RWPE1 (cell line): ENCODE measurements at places on chromosomes 7 and 10.

GRCh38 chr10:129951101-129951969, 12.7 kb downstream of the EBF3 start:
- no peak for DNase-seq

DNA sequence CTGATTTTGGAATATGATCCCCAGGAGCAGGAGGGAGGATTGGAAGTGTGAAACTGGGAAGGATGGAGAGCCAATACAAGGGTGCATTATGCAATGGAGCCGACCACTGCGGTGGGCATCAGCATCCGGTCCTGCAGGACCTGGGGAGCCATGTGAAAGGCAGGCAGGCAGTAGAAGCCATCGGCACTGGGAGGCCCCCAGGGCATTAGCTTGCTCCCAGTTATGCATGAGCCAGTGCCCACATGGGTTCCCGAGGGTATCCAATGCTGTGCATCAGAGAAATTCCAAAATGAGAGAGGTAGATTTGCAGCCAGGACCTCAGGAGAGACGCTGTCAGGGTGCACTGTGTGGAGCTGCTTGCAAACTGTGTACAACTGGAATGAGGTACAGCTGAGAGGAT, 8.7 kb upstream of the KCP start:
- DNase-seq, result no peak

DNA sequence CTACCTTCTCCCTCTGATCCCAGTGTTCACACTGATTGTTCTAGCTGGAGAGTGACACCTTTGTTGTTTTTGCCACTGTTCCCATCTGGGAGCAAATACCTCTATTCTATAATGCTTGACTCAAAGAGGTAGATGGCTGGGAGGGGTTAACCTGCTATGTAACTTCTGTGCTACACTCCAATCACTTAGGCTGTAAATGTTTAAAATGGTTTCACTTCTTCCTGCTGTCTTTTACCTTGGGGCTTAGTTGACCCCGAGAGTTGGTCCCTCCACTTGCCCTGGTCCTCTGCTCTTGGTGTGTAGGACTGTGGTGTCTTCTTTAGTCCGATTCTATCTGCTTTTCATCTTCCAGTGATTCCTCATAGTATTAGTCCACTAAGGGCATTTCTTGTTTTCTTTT, 22.3 kb downstream of the KLHDC10 start:
- no peak for DNase-seq

DNA sequence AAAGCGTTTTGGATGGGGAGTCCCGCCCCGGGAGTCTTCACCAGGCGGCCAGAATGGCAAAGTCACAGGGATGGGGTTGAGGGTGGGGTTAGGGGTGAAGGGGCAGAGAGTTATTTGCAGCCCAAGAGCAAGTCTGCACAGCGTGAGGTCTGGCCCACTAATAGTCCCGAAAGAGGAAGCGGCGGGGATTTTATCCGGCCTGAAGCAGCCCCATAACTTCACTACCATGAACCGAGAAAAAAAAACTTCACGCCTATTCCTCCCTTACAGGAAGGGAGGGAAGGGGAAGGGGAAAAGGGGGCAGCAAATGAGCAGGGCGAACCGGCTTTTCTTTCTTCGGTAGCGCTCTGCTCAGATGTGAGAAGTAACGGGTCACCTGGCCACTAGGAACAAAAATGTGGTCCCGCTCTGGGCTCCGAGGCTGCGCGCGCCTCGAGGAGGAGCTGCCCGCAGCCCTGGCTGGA, 712 bp downstream of the ITPRIP start:
- no peak for DNase-seq

GRCh38 chr10:4984971-4985594, 18.6 kb downstream of the AKR1C2 start:
- DNase-seq, result no peak

DNA sequence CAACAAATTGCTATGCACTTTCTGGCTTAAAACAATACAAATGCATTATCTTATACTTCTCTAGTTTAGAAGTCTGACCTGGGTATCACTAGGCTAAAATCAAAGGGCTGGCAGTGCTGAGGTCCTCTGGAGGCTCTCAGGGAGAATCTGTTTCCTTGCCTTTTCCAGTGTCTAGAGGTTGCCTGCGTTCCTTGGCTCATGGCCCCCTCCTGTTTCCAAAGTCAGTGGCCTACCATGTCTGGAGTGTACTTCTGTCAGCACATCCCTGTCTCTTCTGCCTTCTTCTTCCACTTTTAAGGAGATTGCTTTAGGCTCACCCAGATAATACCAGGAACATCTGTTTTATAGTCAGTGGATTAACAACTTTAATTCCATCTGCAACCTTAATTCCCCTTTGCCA, 52.4 kb downstream of the CCNY start:
- DNase-seq, result no peak

GRCh38 chr10:99827936-99828335, 45.5 kb downstream of the ABCC2 start:
- no peak for DNase-seq

DNA sequence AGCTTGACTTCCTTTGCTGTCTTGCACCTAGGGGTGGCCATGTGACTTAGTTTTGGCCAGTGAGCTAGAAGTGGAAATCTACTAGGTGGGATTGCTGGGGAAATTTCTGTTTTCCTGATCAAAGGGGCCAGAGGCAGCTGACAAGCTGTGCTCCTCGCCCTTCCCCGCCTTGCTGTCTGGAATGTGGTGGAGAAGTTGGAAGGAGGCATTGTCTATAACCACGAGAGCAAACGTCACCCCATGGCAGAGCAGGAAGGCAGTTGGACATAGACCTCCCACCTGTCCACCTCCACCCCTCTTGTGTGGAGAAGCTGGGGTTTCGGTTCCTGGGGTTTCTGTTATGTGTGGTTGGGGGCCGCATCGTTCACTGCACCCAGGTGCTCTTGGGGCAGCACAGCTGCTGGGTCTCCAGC, 7.3 kb downstream of the SFRP5 start:
- DNase-seq, result no peak

- no peak for DNase-seq
Observed at GRCh38 chr10:3685384-3685783, 99.6 kb downstream of the KLF6 start.

GRCh38 chr7:99124751-99125504, 19.0 kb downstream of the SMURF1 start:
- DNase-seq, result no peak

GRCh38 chr10:69558559-69558958, 14.7 kb downstream of the NEUROG3 start:
- no peak for DNase-seq

- no peak for DNase-seq
Observed at GRCh38 chr7:20435305-20435704, 104.6 kb downstream of the ITGB8 start.
